Neuronal stem cell (in vitro differentiated cells): ENCODE measurements at places on chromosomes 1 and 21.

DNA sequence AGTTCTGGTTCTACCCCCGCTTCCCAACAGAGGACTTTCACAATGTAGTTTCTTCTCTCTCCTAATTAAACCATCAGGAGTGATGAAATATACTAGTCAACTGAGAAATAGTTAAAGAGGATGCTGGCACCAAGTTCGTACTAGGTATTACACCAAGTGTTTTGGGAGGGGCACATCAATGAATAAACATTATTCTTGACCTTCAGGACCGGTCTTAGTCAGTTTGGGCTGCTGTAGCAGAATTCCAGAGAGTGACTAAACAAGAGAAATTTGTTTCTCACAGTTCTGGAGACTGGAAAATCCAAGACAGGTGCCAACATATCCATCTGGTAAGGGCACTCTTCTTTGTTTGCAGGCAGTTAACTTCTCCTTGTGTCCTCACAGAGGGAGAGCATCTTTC is 103.8 kb downstream of the SPATA17 start:
- no peaks in the 10 kb centered on the region for H3K27me3 ChIP-seq
- H3K27ac ChIP-seq, result no peak overlapping the region
- no peaks in the 10 kb centered on the region for H3K36me3 ChIP-seq

- H3K36me3 ChIP-seq, result no peaks in the 10 kb centered on the region
- H3K4me1 ChIP-seq, result no peaks in the 10 kb centered on the region
- no peak overlapping the region for H3K27ac ChIP-seq
These were observed 844.9 kb downstream of the KCNT2 start for GRCh38 chr1:195763146-195763906.

- no peaks in the 10 kb centered on the region for H3K4me1 ChIP-seq
- DNase-seq, result no peak
- no peak overlapping the region for H3K4me3 ChIP-seq
- H3K36me3 ChIP-seq, result no peaks in the 10 kb centered on the region
- H3K27me3 ChIP-seq, result no peaks in the 10 kb centered on the region
These were observed 124.3 kb upstream of the RAB4A start for GRCh38 chr1:229146647-229147046.

DNA sequence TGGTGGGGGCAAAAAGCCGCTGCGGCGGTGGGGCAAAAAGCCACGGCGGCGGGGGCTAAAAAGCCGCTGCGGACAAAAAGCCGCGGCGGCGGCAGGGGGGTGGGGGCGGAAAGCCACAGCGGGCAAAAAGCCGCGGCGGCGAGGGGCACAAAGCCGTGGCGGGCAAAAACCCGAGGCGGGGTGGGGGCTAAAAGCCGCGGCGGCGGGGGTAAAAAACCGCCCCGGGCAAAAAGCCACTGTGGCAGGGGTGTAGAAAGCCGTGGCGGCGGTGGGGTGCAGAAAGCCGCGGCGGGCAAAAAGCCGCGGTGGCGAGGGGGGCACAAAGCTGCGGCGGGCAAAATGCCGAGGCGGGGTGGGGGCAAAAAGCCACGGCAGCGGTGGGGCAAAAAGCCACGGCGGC is 3901.8 kb downstream of the SRGAP2C start:
- no peaks in the 10 kb centered on the region for H3K36me3 ChIP-seq
- DNase-seq, result no peak
- H3K4me1 ChIP-seq, result no peaks in the 10 kb centered on the region
- H3K27ac ChIP-seq, result no peak overlapping the region

- peaks cover 4% of the 10 kb centered on the region for H3K4me1 ChIP-seq
- peak; percentile 72 for DNase-seq
- no peak overlapping the region for H3K4me3 ChIP-seq
- no peaks in the 10 kb centered on the region for H3K36me3 ChIP-seq
- H3K27ac ChIP-seq, result no peak overlapping the region
These were observed 14.7 kb downstream of the JUN start for GRCh38 chr1:58768971-58769808.

GRCh38 chr1:100851726-100852125 is 42.9 kb downstream of the EXTL2 start:
- H3K36me3 ChIP-seq, result no peaks in the 10 kb centered on the region
- DNase-seq, result no peak
- peaks cover 1% of the 10 kb centered on the region for H3K4me1 ChIP-seq
- H3K27me3 ChIP-seq, result no peaks in the 10 kb centered on the region
- H3K27ac ChIP-seq, result no peak overlapping the region

DNA sequence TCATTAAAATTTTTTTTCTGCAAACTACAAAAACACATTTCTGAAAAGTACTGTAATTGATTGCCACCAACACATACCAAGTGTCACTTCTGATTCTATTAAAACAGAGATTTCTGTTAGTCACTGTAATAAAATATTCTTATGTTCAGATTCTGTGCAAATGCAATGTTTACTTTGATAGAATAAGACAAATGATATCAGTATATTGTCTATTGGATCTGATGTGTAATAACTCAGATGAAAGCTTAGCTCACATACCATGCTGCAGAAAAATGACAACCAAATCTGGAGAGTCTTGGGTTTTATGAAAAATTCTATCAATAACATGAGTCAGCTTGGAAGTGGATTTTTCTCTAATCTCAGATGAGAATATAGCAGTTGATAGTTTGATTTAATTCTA is 963.8 kb upstream of the B3GALT2 start:
- H3K27me3 ChIP-seq, result no peaks in the 10 kb centered on the region
- H3K36me3 ChIP-seq, result no peaks in the 10 kb centered on the region
- no peak overlapping the region for H3K27ac ChIP-seq
- no peaks in the 10 kb centered on the region for H3K4me1 ChIP-seq
- DNase-seq, result no peak
- H3K4me3 ChIP-seq, result no peak overlapping the region

- no peak for DNase-seq
- no peaks in the 10 kb centered on the region for H3K36me3 ChIP-seq
- H3K27ac ChIP-seq, result no peak overlapping the region
- no peaks in the 10 kb centered on the region for H3K27me3 ChIP-seq
These were observed 80.3 kb downstream of the NME7 start for GRCh38 chr1:169287280-169287679.

DNA sequence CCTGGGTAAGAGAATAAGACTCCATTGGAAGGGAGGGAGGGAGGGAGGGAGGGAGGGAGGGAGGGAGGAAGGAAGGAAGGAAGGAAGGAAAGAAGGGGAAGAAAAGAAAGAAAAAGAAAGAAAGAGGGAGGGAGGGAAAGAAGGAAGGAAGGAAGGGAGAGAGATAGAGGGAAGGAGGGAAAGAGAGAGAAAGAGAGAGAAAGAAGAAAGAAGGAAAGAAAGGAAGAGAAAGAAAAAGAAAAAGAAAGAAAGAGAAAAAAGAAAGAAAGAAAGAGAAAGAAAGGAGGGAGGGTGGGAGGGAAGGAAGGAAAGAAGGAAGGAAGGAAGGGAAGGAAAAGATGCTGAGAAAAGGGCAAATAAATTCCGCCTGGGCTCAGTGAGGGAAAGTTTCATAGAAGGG is 74.7 kb upstream of the IFNAR2 start:
- no peaks in the 10 kb centered on the region for H3K27me3 ChIP-seq
- no peak overlapping the region for H3K4me3 ChIP-seq
- no peak for DNase-seq
- H3K36me3 ChIP-seq, result no peaks in the 10 kb centered on the region

DNA sequence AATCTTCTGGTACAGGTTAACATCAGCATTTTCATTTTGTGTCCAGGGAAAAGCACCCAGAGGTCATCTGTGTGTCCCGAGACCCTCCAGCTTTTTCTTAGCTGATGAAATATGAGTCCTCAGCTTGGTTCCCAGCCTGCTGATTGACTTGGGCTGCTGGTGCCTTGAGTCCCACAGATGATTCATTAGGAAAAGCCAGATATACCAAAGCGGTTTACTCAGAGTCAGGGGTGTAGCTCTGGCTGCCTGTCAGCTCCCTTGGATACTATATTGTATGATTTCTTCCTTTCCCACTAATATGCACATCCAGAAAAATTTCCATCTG is 43.7 kb upstream of the MAB21L3 start:
- H3K27ac ChIP-seq, result no peak overlapping the region
- H3K27me3 ChIP-seq, result no peaks in the 10 kb centered on the region
- H3K4me1 ChIP-seq, result no peaks in the 10 kb centered on the region
- no peak for DNase-seq
- no peak overlapping the region for H3K4me3 ChIP-seq
- no peaks in the 10 kb centered on the region for H3K36me3 ChIP-seq

DNA sequence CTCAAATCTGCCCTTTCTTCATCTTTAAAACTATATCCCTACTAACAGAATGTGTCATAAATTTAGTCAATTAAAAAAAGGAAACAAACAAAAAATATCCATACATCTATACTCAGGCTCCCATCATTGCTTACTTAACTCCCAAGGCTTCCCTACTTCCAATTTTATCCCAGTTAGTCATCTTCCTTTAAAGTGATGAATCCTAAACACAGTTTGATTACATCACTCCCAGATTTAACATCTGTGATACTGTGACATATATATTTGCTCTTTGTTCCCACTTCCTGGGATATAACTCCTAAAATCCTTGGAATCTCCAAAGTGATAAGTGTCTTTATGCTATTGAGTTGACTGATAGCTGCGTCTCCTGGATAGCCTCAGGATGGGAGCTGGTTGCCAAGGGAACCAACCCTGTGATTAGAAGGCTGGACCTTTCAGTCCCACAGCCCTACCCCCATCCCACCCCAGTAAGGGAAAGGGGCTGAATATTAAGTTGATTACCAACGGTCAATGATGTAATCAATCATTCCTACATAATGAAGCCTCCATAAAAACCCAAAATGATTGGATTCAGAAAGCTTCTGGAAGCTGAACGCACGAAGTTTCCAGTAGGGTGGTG is 21.6 kb downstream of the GLMN start:
- peaks cover 88% of the 10 kb centered on the region for H3K36me3 ChIP-seq
- no peak overlapping the region for H3K27ac ChIP-seq

GRCh38 chr1:9181990-9182783 is 52.4 kb upstream of the H6PD start:
- no peaks in the 10 kb centered on the region for H3K36me3 ChIP-seq
- no peak for DNase-seq
- peaks cover 2% of the 10 kb centered on the region for H3K4me1 ChIP-seq
- peak overlapping the region; percentile 45 for H3K4me3 ChIP-seq
- no peak overlapping the region for H3K27ac ChIP-seq
- H3K27me3 ChIP-seq, result peaks cover 21% of the 10 kb centered on the region

DNA sequence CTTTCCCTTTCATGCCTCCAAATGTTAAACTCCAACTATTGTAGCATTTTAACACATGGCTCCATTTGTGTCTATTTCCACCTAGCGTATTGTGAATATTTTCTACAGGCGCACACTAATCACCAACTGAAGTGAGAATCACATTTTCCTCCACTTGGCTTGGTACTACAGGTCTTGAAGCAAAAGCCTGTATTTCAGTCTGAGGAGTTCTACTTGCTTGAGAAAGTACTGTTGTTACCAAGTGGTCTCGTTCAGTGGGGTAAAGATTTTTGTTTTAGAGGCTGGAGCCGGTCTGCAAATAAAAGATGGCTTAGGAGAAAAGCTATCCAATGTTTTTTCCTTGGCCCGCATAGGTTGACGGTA is 550 bp upstream of the PTBP2 start:
- H3K27ac ChIP-seq, result peak overlapping the region; percentile 74
- H3K4me1 ChIP-seq, result peaks cover 4% of the 10 kb centered on the region
- DNase-seq, result no peak
- no peaks in the 10 kb centered on the region for H3K27me3 ChIP-seq

DNA sequence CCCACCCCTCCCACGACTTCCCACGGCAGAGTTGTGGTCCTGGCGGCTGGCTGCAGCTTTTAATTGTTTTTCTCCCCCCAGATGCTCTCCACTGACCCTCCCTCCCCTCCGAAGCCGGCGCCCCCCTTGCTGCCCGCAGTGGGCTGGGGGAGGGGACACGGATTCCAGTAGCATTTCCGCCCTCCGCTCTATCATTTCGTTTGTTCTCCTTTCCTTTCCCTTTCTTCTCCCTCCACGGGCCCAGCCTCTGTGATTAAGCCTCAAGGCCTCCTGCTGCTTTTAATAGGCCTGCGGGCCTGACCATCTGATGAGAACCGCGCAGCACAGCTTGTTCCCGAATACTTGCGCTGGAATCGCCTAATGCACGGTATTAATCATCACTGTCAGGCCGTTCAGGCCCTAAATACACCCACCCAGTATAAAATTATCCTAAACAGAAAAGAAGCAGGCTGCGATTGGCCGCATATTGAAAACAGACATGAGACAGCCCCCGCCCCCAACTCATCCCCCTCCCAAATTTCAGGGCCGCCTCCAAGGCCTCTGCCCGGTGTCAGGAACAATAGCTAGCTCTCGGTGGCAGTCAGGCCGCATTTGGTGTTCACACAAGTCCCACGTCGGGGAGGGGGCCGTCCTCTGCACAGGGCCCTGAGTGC is 102.0 kb upstream of the ARHGEF16 start:
- peak; percentile 88 for DNase-seq
- H3K27me3 ChIP-seq, result no peaks in the 10 kb centered on the region
- H3K4me3 ChIP-seq, result no peak overlapping the region
- peak overlapping the region; percentile 97 for H3K27ac ChIP-seq

DNA sequence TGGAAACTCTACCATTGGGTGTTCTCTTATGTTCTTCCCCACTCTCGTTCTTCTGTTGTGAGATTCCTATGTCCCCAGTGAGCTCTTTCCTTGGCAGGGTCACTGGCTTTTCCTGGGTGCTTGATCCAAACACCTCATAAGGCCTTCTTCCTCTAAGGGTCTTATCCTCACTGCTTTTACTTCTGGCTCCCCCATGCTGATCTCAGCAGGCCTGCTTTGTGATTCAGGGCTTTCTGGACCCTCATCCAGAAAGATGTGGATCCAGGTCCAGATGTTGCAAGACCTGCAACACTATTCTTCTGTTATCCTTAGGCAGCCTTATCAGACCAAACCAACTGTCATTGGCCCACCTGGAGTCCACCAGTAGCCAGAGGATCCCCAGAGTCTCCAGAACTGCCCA is 11.2 kb upstream of the MYOG start:
- H3K27ac ChIP-seq, result no peak overlapping the region
- no peaks in the 10 kb centered on the region for H3K27me3 ChIP-seq
- H3K4me1 ChIP-seq, result no peaks in the 10 kb centered on the region
- DNase-seq, result no peak

GRCh38 chr1:186044079-186044685 is 310.0 kb downstream of the HMCN1 start:
- H3K4me1 ChIP-seq, result no peaks in the 10 kb centered on the region
- H3K36me3 ChIP-seq, result no peaks in the 10 kb centered on the region
- no peak overlapping the region for H3K27ac ChIP-seq
- no peak overlapping the region for H3K4me3 ChIP-seq
